A549 treated with RU486 at 1 μM for 4 hours (cell line): ENCODE measurements at places on chromosomes 2 and 18. TPM values are rescaled to one million over a fixed set of nuclear protein-coding genes. Genes with fewer than 3 reads are reported as not detected.

DSG4 gene
- not detected in 5 replicates for total RNA-seq

PAIP2B gene
- total RNA-seq = 0.22 to 0.32 TPM (median 0.25 TPM) in 5 replicates

STAMBP gene
- total RNA-seq = 41.9 to 53.9 TPM (median 50.5 TPM) in 5 replicates

DHX57 gene
- total RNA-seq = 20.1 to 24.9 TPM (median 21.9 TPM) in 5 replicates

WNT6 gene
- 0.14 to 0.24 TPM (median 0.22 TPM) in 4 of 5 replicates, not detected in the other for total RNA-seq

LOXL3 gene
- total RNA-seq = 0.14 to 0.66 TPM (median 0.25 TPM) in 5 replicates

PLEK gene
- total RNA-seq = not detected in 5 replicates

PTPN18 gene
- 26.9 to 29.3 TPM (median 27.3 TPM) in 5 replicates for total RNA-seq

PRSS56 gene
- 0.14 to 0.27 TPM (median 0.22 TPM) in 4 of 5 replicates, not detected in the other for total RNA-seq

MBD1 gene
- 25.2 to 37.5 TPM (median 34.6 TPM) in 5 replicates for total RNA-seq

NRP2 gene
- total RNA-seq = 90.1 to 174 TPM (median 150 TPM) in 5 replicates

MSTN gene
- not detected in 5 replicates for total RNA-seq

LYG2 gene
- 0.17 TPM in 1 of 5 replicates, not detected in the others for total RNA-seq

FKBP1B gene
- total RNA-seq = 8.3 to 11.7 TPM (median 9.3 TPM) in 5 replicates

NMUR1 gene
- total RNA-seq = not detected in 5 replicates

C2orf15 gene
- total RNA-seq = 0.42 to 0.64 TPM (median 0.50 TPM) in 4 of 5 replicates, not detected in the other

IL1R2 gene
- 0.42 to 1.1 TPM (median 0.57 TPM) in 5 replicates for total RNA-seq
